T follicular helper cell (primary cell): ENCODE measurements at places on chromosomes 1 and 21.

DNA sequence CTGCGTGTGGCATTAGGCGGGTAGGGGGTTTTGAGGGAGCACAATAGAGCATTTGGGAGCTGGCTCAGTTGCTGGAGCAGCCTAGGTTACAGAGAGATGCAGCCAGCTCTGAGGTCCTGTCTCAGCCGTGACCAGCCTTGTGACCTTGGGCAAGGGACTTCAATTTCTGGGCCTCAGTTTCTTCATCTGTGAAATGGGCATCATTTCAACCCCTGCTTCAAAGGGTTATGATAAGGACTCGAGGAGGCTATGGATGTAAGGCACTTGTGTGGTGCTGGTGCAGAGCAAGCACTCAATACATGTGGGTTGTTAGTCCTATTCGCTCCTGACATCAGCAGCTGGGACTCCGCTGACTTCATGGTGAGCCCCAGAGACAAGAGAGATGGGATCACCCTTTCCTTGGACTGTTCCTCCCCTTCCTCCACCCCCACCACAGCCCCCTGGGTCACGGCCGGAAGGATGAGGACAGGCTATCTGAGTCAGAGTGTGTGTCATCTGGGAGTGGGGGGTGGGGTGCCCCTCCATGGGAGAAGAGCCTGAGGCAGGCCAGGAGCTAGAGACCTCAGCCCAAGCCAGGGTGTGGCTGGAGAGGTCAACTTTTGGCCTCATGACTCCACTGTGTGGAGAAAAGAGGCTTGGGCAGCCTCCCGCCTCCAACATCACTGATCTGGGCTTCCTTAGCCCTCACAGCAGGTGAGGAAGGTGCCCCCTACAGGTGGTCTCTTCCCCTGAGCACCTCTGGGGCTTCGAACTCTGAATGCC, 71.4 kb upstream of the ZBTB40 start:
- no peak for DNase-seq

- no peak for DNase-seq
Observed at GRCh38 chr1:212188599-212189351, 96.4 kb upstream of the PPP2R5A start.

DNA sequence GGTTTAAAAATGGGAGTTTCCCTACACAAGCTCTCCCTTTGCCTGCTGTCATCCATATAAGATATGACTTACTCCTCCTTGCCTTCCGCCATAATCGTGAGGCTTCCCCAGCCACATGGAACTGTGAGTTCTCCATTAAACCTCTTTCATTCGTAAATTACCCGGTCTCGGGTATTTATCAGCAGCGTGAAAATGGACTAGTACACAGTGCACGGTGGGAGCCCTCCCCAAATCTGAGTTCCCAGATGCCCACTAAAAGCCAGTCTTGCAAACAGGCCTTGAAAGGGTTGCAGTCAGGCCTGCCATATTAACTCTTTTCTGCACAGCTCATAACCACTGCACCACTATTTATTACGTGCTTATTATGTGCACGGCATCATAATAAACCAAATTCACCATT, 400.9 kb downstream of the PRDM2 start:
- DNase-seq: no peak

DNA sequence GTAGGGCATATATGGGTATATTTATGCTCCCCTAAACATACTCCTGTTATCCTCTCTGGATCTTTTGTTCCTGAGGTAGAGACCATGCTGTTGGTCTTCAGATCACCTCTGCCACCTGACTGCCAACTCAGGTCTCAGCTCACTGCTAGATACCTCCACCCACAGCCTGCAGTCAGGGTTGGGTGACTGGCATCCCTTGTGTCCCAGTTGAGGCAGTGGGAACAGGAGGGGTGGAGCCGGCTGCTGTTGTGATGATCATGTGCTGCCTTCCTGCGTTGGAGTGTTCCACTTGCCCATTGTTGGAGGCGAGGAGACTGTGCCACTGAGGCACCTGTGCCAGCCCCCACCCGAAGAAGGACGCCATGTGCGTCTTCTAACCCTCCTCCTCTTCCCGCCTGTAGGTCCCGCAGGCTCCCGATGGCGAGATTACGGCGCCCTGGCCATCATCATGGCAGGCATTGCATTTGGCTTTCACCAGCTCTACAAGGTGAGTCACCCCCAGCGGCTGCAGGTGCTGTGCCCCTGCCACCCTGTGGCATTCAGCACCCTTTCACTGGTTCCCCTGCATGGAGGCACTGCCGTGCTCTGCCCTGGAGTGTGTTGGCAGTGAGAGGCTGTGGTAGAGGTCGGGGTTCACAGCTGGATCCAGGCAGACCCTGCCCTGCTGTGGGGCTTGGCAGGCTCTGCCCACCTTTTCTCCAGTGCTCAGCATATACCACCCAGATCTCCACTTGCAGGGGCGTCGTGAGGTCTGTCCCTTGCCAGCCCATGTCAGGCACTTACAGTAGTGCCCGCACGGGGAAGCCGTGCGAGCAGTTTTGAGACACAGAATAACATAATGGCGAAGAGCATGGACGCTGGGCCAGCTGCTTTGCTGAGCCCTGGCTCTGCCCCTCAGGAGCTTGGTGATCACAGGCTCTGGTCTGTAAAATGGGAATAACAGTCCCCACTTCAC, 143.5 kb downstream of the PEX14 start:
- no peak for DNase-seq

- DNase-seq: no peak
Observed at GRCh38 chr1:168372861-168373371, 92.2 kb downstream of the TBX19 start.

GRCh38 chr1:87336623-87337067, 8.0 kb downstream of the LMO4 start:
- no peak for DNase-seq

DNA sequence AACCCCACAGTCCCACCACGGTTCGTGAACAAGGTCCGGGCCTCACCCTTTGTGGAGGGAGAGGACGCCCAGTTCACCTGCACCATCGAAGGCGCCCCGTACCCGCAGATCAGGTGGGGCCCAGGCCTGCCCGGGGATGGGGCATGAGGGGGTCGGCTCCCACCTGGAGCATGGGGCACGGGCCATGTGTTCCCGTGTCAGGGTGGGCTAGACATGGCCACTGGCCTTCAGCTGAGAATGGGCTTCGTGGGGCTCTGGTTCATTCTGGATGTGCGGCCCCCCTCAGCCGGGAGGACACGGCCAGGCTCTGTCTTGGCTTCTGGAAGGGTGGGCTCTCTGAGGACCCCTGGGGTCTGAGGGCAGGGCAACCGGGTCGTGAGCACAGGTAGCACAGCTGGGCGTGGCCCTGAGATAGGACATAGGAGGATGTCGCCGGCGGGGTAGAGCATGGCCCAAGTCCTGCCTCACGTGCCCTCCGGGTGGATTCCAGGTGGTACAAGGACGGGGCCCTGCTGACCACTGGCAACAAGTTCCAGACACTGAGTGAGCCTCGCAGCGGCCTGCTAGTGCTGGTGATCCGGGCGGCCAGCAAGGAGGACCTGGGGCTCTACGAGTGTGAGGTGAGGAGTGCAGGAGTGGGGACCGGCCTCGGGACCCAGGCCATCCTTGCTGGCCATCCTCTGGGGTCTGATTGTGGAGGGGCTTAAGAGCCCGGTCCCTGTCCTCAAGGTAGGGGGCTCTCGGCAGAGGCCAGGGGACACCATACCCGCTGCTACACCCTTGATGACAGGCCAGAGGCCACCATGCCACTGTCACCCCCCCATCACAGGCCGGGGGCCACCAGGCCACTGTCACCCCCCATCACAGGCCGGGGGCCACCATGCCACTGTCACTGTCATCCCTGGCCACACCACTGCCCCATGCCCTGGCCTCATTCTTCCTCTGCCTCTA, 55.5 kb downstream of the TRIM11 start:
- no peak for DNase-seq

DNA sequence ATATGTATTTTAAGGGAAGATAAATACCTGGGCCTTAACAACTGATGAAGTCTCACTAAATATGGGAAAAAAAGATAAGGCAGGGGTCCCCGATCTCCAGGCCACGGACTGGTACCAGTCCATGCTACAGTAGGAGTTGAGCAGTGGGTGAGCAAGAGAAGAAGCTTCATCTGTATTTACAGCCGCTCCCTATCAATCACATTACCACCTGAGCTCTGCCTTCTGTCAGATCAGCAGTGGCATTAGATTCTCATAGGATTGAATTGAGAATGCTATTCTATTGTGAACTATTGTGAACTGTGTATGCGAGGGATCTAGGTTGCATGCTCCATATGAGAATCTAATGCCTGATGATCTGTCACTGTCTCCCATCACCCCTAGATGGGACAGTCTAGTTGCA, 43.0 kb upstream of the PAXBP1 start:
- DNase-seq: no peak

GRCh38 chr21:18468790-18469189, 65.2 kb upstream of the TMPRSS15 start:
- no peak for DNase-seq

GRCh38 chr1:209199822-209200221, 383.7 kb upstream of the CAMK1G start:
- DNase-seq: no peak

- no peak for DNase-seq
Observed at GRCh38 chr21:27582246-27582947, 615.5 kb upstream of the ADAMTS5 start.

DNA sequence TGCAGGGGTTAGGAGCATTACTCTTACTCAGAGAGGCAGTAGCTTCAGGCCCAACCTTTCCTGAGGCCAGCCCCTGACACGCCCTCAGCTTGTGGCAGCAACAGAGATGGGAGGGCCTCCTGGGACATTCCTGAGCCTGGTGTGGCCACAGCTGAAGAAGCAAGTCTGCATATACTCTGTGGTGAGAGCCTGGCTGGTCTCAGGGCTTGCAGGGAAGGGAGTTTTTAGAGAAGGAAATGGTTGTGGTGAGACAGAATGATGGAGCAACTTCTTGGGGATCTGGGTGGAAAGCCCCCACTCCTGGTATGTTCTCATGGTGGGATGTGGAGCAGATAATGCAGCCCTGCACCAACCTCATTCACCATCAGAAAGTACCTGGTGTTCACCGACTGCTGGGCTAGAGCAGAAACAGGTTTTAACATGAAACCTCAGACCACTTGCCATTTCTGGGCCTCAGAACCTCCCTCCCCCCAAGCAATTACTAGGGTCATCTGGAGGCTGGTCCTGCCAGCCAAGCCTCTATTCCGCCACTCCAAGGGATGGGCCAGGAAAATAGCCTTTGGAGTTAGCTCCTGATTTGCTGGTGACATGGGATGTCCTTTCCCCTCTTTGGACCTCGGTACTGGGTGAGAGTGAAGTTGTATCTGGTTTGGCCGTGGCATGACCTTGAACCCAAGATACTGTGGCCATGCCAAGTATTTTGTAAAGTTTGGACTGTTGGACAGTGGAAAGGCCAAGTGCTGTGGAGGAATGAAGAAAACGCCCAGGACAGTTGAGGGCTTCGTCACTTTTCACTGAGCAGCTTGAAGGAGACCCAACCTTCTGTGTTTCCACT, 28.1 kb upstream of the RNF19B start:
- DNase-seq: no peak

DNA sequence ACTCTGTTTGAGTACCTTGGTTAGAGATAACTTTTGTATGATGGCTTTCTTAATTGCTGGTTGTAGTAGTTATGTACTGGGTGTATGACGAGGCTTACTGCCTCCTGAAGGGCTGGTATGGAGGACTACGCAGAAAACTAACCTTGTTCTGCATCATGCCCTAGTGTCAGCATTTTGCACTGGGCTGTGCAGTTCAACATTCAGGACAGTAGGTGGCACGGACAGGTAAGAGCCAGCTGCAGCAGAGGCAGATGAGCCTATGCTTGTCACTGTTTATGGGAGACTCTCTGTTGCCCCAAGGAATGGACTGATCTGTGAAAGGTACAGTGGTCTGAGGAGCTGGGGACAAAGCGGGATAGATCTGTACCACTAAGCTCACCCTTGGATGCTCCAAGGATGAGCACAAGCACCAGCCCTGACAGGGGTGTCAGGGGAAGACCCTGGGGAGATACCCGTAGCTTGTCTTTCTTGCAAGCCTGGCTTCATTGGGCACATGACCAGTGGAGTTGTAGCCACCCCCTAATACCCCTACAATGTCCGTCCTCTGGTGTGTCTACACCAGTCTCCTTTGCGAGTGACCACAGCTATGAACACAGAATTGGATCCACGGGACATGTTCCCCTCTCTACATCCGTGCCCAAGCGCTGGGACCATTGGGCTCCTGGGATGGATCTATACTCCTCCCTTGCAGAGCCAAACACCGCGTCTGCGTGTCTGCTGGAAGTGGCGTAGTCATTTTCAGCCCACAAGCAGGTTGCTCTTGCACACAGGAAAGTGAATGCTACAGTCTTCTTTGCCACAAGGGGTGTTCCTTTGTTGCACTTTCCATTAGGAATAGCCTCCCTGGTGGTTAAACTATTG, 51.1 kb upstream of the CFHR3 start:
- peak; percentile 27 for DNase-seq

DNA sequence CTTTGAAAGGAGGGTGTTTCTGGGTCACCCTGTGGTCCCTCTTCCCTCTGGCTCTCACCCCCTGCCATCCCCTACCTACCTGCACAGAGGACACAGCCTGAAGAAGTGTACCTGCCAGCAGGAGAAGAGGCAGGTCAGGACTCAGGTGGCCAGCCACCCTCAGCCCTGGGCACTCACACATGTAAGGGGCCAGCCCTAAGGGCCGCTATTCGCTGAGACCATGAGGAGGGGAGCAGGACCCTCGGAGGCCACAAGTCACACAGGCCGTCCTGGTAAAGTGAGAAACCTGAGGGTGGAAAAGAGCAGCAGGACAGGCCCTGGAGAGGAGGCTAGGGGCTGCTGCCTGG, 1.2 kb downstream of the ZNF692 start:
- DNase-seq: no peak

GRCh38 chr1:56915960-56916359, 49.9 kb downstream of the C8B start:
- no peak for DNase-seq

GRCh38 chr1:224300346-224300745, 29.6 kb downstream of the NVL start:
- DNase-seq: no peak

GRCh38 chr1:44038876-44039657, 7.8 kb upstream of the SLC6A9 start:
- no peak for DNase-seq

DNA sequence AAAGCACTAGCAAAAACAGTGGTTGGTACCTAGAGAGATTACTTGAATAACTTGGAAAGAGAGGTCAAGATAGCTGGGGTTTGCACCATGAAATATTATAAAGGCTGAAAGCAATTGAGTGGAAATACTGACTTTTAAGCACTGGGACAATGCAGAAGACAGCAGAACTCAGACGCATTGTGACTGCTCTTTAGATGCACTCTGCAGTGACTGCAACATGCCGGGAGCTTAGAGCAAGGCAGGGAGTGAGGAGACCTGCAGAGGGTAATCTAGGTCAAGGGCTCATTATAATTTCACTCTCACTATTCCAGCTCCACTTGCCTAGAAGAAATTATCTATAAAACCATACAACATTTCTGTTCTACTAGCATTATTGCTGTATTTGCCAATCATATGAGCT, 36.6 kb downstream of the OLFM3 start:
- DNase-seq: no peak
